ENCODE measurements at places on chromosomes 4 and X.

DNA sequence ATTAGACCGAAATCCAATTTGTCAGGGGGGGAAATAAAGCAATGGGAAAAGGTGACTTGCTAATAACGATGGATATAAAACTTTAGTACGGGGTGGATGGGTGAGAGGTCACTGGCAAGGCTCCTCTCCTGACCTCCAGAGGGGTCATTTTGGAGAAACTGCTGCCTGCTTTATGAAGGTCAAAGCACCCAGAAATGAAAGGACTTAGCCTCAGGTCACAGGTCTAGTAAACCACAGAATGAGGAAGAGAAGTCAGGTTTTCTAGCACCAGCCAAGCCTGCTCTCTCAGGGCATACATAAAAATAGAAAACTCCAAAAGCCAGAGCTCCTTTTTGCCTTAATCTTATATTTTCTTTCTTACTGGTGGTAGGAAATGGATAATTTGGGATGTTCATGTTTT, 134.2 kb downstream of the SHROOM3 start:
- H3K36me3 ChIP-seq = no peaks in the 10 kb centered on the region
- H3K27me3 ChIP-seq = no peaks in the 10 kb centered on the region
- peak overlapping the region; percentile 93 for H3K27ac ChIP-seq
- H3K4me3 ChIP-seq = no peak overlapping the region

DNA sequence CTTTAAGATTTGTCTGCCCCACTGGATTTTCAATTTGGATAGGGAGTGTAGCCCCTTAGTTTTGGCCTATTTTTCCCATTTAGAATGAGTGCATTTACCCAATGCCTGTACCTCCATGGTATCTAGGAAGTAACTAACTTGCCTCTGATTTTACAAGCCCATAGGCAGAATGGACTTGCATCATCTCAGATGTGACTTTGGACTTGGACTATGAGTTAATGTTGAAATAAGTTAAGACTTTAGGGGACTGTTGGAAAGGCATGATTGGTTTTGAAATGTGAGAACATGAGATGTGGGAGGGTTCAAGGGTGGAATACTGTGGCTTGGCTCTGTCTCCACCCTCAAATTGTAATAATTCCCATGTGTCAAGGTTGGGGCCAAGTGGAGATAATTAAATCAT, 2480.2 kb downstream of the PCDH7 start:
- no peaks in the 10 kb centered on the region for H3K36me3 ChIP-seq
- no peak overlapping the region for H3K27ac ChIP-seq
- no peak for DNase-seq

GRCh38 chrX:48919360-48919841, 577 bp upstream of the PIM2 start:
- DNase-seq = no peak
- H3K4me1 ChIP-seq = no peaks in the 10 kb centered on the region
- no peaks in the 10 kb centered on the region for H3K36me3 ChIP-seq
- H3K27me3 ChIP-seq = no peaks in the 10 kb centered on the region
- no peak overlapping the region for H3K4me3 ChIP-seq

- no peak within 1 kb of the TSS for H3K27ac ChIP-seq
- no peak within 1 kb of the TSS for H3K4me3 ChIP-seq
- no peaks in the 10 kb centered on the region for H3K27me3 ChIP-seq
- H3K4me1 ChIP-seq = no peaks in the 10 kb centered on the region
Observed at GRCh38 chr4:74308215-74308614, at the start of gene EPGN. TSS of gene EPGN (plus strand) at chr4:74308470. CDS start at chr4:74308534, 64 bp downstream.

DNA sequence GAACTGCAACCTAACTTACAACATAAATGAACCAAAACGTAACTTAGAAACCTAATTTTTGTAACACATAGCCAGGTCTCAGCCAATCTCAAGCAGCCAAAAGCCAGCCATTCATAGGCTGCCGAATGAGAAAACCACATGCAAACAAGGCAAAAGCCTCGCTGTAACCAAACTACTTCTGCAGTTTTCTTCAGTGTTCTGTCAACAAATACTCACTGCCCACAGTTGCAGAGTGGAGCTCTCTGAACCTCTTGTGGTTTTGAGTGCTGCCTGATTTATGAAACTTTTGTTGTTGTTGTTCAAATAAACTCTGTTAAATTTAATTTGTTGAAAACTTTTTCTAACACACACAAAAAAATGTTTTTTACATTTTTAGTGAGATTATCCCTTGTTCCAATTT, 251.2 kb downstream of the PAPSS1 start:
- DNase-seq = no peak
- H3K27me3 ChIP-seq = no peaks in the 10 kb centered on the region
- H3K36me3 ChIP-seq = no peaks in the 10 kb centered on the region
- H3K4me3 ChIP-seq = no peak overlapping the region

GRCh38 chr4:81580346-81580993, 108.8 kb upstream of the RASGEF1B start:
- H3K4me3 ChIP-seq = no peak overlapping the region
- H3K4me1 ChIP-seq = no peaks in the 10 kb centered on the region
- no peaks in the 10 kb centered on the region for H3K27me3 ChIP-seq
- H3K36me3 ChIP-seq = no peaks in the 10 kb centered on the region
- H3K27ac ChIP-seq = no peak overlapping the region

GRCh38 chrX:84724576-84724975, 222.3 kb upstream of the HDX start:
- no peaks in the 10 kb centered on the region for H3K36me3 ChIP-seq
- no peak overlapping the region for H3K27ac ChIP-seq
- no peak for DNase-seq
- no peak overlapping the region for H3K4me3 ChIP-seq
- no peaks in the 10 kb centered on the region for H3K27me3 ChIP-seq

DNA sequence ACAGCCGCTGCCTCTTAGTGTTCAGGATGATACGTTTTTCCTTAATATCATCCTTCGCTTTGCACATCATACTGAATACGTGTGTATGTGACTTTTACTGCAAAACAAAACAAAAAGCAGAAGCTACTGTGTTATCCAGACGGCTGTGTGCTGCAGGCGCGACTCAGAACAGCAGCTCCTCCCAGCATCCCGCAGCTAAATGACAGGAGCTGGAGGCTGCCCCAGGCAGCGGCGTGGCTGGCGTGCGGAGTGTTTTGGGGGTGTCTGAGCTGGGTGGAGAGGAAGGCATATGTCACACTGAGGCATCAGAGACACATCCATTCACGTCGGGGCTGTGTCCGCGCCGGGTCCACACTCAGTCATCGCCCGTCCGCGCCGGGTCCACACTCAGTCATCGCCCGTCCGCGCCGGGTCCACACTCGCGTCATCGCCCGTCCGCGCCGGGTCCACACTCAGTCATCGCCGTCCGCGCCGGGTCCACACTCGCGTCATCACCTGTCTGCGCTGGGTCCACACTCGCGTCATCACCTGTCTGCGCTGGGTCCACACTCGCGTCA, 16.6 kb downstream of the PCGF3 start:
- no peaks in the 10 kb centered on the region for H3K27me3 ChIP-seq
- no peak overlapping the region for H3K27ac ChIP-seq
- DNase-seq = no peak
- no peaks in the 10 kb centered on the region for H3K36me3 ChIP-seq
- no peaks in the 10 kb centered on the region for H3K4me1 ChIP-seq

DNA sequence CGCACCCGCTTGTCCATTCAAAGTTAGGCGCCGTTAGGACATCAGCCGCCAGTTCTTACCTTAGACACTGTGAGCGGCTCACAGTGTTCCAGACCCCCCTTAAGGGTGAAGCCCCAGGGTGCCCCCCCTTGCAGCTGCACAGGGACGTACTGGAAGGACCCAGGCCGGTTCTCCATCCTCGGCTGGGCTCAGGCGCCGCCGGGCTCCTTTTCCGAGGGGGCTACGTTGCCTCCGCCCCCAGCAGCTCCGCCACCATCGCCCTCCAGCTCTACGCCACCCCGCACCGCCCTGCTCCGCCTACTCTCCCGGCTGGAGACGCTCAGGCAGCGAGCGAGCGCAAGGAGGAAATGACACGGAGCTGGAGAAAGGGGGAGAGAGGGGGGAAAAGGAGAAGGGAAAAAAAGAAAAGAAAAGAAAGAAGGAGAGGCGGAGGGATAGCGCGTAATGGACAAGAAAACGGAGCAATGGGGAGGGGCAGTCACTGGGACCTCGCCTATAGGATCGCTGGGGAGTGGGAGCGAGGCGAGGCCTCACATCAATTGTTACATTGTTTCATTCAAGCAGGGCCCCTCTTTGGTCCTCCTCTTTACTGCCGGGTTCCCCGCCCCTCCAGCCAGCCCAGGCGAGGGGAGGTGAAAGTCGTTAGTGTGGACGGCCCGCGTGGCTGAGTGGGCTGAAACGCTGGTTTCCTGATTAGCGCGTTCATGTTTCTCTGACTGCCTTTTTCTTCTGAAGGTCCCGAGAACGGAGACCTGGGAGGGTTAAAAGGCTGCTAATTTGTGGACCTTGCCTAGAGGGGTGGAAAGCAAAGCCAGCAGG, at the start of gene SHROOM4:
SHROOM4 (minus strand) TSS at position 352 of the 819 bp plus-strand sequence; CDS start at position 176, 176 bp downstream.
- no peaks in the 10 kb centered on the region for H3K27me3 ChIP-seq
- H3K4me1 ChIP-seq = no peaks in the 10 kb centered on the region
- H3K36me3 ChIP-seq = no peaks in the 10 kb centered on the region
- H3K27ac ChIP-seq = no peak within 1 kb of the TSS
- peak; percentile 42 for DNase-seq

GRCh38 chr4:124372916-124373315, 339.6 kb downstream of the ANKRD50 start:
- no peaks in the 10 kb centered on the region for H3K36me3 ChIP-seq
- H3K4me3 ChIP-seq = no peak overlapping the region
- H3K27ac ChIP-seq = no peak overlapping the region

- no peaks in the 10 kb centered on the region for H3K4me1 ChIP-seq
- DNase-seq = no peak
- H3K4me3 ChIP-seq = no peak overlapping the region
Observed at GRCh38 chrX:104435249-104435648, 130.8 kb upstream of the IL1RAPL2 start.

GRCh38 chr4:10635091-10635490, 49.5 kb downstream of the CLNK start:
- H3K27me3 ChIP-seq = no peaks in the 10 kb centered on the region
- no peak overlapping the region for H3K4me3 ChIP-seq
- no peaks in the 10 kb centered on the region for H3K4me1 ChIP-seq
- H3K36me3 ChIP-seq = no peaks in the 10 kb centered on the region

DNA sequence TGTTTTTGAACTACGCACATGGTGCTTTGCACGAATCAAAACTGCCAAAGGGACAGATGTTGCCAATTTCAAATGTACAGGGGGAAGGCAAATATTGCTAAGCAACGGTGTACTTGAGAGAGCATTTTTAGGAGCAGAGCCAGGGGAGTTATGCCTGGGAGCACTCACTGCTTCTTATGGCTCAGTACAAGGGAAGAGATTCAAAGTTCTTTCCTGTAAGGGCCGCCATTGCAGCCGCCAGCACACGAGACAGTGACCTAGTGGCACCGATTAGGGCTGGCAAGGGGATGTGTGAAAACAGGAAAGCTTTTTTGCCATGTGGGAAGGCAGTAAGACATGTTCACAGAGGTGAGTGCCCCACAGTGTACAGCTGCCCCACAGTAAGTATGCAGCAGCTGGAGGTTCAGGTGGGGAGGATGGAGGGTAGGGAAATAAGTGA, 133.8 kb downstream of the AFF1 start:
- H3K27ac ChIP-seq = no peak overlapping the region
- H3K36me3 ChIP-seq = no peaks in the 10 kb centered on the region
- H3K27me3 ChIP-seq = no peaks in the 10 kb centered on the region

DNA sequence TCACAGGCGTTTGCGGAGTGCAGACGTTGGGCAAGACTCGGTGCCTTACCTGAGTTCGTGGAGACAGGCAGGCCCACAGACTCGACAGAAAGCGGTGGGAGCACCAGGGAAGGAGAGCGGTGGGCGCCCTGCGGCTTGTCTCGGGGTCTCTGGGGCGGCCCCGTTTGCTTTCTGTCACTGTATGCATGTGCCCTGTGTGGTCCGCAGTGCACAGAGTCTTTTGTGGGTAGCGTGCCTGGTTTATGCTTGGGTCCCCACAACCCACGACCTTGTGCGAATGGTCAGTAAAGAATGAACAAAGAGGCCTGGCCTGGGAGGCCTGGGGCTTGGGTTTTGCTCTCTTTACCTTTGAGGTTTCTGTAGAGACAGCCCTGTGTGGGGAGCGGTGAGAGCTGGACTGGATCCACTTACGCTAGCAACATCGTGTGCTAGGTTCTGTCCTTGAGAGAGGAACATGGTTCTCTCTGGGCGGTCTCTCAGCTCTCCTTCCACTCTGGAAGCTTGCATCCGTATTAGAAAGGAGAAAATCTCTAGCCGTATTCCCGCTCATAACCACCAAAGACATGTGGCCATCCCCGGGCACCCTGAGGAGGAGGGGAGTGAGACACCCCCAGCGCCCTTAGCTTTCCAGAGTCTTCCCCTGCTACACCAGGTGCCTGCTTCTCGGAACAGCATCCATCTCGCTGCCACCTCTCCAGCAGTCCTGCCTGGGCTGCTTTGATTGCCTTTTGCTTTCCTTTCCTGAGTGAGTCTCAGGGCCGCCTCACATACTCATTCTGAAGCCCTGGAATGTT, 1.2 kb downstream of the TADA2B start:
- H3K36me3 ChIP-seq = no peaks in the 10 kb centered on the region
- peaks cover 31% of the 10 kb centered on the region for H3K4me1 ChIP-seq
- H3K27me3 ChIP-seq = no peaks in the 10 kb centered on the region
- DNase-seq = peak; percentile 55
- H3K4me3 ChIP-seq = peak overlapping the region; percentile 95

- no peak overlapping the region for H3K27ac ChIP-seq
- H3K36me3 ChIP-seq = peaks cover 31% of the 10 kb centered on the region
- no peaks in the 10 kb centered on the region for H3K27me3 ChIP-seq
- no peak for DNase-seq
- no peaks in the 10 kb centered on the region for H3K4me1 ChIP-seq
Observed at GRCh38 chr4:25123236-25123635, 37.0 kb downstream of the SEPSECS start.

DNA sequence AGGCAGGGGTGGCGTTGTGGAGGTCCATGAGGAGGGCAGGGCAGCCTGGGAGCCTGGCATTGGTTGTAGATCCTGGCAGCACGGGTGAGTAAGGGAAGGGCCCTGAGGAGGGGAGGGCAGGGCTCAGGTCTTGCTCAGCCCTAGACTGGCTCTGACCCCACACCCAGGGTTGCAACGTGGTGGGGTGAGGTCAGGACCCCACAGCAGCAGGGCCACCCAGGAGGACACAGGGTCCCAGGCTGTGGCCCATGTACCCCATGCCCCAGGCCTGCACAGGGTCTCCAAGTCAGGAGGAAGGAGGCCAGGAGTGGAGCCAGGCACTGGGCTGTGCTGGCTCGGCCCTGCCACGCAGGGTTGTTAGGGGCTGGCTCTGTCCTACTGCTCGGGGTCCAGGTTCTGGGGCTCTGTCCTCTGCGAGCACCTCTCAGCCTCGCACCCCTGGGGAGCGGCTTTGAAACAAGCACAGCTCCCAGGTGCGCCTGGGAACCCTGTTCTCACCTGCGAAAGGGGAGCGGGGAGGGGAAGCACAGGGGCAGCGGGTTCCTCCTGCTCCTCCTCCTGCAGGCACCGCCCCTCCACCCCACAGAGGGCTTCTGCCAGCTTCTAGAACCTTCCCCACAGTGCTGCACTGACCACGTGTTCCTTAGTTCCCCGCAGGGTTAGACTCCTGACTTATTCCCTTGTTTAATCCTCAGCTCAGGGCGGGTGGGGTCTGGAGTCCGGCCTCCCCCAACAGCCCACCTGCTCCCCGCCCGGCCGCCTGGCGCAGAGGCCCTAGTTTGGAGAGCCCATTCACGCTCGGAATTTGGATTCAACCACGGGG, 20.4 kb downstream of the MSANTD1 start:
- H3K27ac ChIP-seq = no peak overlapping the region
- DNase-seq = no peak
- H3K4me1 ChIP-seq = no peaks in the 10 kb centered on the region
- H3K36me3 ChIP-seq = no peaks in the 10 kb centered on the region
- H3K4me3 ChIP-seq = no peak overlapping the region
- no peaks in the 10 kb centered on the region for H3K27me3 ChIP-seq

All from right lobe of liver (tissue), 6 donors.